ENCODE measurements at places on chromosomes 3 and 15.

DNA sequence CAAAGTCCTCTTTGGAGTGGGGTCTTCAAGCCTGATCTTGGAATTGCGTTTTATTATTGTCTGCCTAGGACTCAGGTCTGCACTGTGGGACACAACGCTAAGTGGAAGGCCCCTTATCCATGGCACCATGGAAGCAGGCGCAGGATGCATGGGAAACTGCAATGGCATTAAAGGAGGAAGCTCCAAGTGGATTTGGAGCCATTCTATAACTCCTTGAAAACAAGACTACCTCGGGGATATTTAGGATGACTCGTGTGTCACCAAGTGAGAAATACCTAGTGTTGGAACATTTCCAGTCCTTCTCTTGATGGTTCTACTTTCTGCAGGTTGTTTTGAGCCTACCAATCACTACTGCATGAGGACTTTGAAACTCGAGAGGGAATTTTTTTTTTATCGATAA is 126.6 kb upstream of the ZBED2 start:
- DNase-seq = no peak

- no peak for DNase-seq
Measured at GRCh38 chr15:31047437-31047836, 54.1 kb downstream of the TRPM1 start.

- no peak for DNase-seq
Measured at GRCh38 chr3:150906461-150906860, 1.2 kb upstream of the MINDY4B start.

DNA sequence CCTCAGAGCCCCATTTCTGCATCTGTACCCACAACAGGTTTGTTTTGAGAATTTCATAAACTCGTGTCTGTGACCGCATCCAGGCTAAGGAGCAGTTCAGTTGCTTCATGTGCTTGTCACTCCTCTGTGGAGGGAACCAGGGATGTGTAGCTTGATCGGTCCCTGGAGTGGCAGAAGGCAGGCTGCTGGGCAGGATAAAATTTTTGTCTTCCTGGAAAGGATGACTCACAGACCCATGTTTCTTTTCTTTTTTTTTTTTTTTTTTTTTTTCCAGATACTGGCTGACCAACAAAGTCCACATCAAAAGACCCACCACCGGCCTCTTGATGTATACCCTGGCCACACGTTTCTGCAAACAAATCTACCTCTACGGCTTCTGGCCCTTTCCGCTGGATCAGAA is 70.1 kb downstream of the ST8SIA2 start:
- DNase-seq = no peak

- no peak for DNase-seq
Measured at GRCh38 chr3:127266186-127266585, 21.7 kb downstream of the PRR20G start.

GRCh38 chr15:26667222-26667988 is 105.5 kb downstream of the GABRB3 start:
- DNase-seq = no peak

Data from activated CD8-positive, alpha-beta memory T cell treated with anti-CD3 and anti-CD28 coated beads for 48 hours (primary cell).